ENCODE measurements at places on chromosomes 2 and 18. TPM values are rescaled to one million over a fixed set of nuclear protein-coding genes. Genes with fewer than 3 reads are reported as not detected.

Gene SEC11C
- total RNA-seq: 10.2 TPM

Gene PID1
- 18.2 TPM for total RNA-seq

Gene CYTIP
- total RNA-seq: not detected

Gene AQP12B
- not detected for total RNA-seq

Gene SOX11
- not detected for total RNA-seq

Gene LRRFIP1
- total RNA-seq: 59.0 TPM

Gene FNDC4
- total RNA-seq: 8.4 TPM

Gene HMSD
- total RNA-seq: not detected

Gene TUBA3E
- not detected for total RNA-seq
